ENCODE measurements at places on chromosomes 6 and 20. TPM values are rescaled to one million over a fixed set of nuclear protein-coding genes. Genes with fewer than 3 reads are reported as not detected.

DNA sequence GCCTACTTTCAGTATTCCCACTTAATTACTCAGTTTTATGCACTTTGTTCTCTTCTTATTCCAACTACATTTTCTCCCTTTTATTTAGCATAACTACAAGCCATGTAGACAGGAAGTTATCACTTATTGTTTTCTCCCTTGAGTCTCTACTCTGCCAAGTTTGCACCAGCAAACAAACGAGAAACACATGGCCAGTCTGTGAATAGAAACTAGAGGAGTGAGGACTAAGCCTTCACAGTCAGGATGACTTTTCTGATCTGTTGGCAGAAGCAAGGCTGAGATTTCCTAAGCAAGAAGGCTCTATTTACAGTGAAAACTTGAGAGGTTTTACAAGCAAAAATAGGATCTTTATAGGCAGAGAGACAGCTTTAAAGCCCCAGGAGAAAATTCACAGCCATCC, 69.8 kb upstream of the TINAG start:
- no peak for DNase-seq

- DNase-seq: no peak
Observed at GRCh38 chr6:107103082-107103481, 12.2 kb downstream of the BEND3 start.

Gene GNMT
- total RNA-seq: 0.30 TPM

- DNase-seq: no peak
Observed at GRCh38 chr6:77416839-77417238, 46.5 kb downstream of the HTR1B start.

DNA sequence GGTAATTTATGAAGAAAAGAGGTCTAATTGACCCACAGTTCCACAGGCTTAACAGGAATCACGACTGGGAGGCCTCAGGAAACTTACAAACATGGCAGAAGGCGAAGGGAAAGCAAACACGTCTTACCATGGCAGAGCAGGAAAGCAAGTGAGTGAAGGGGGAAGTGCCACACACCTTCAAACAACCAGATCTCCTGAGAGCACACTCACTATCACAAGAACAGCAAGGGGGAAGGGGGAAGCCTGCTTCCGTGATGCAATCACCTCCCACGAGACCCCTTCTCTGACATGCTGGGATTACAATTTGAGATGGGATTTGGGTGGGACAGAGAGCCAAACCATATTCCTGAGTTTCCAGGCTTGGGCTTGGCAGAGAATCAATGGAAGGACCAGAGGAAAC, 124.1 kb upstream of the RAB32 start:
- DNase-seq: no peak

GRCh38 chr6:116329156-116329555, 41.6 kb upstream of the DSE start:
- no peak for DNase-seq

GRCh38 chr20:44866703-44867335, 18.7 kb upstream of the YWHAB start:
- DNase-seq: no peak

GRCh38 chr6:13729891-13730290, 18.3 kb upstream of the RANBP9 start:
- peak; percentile 47 for DNase-seq

Gene NR2E1
- not detected for total RNA-seq

- peak; percentile 45 for DNase-seq
Observed at GRCh38 chr20:10758446-10758845, 84.6 kb upstream of the JAG1 start.

Gene CFB
- 24.6 TPM for total RNA-seq

Gene ABHD16A
- total RNA-seq: 32.1 TPM

Gene CCN6
- not detected for total RNA-seq

GRCh38 chr6:88810089-88810488, 153.3 kb downstream of the RNGTT start:
- no peak for DNase-seq

DNA sequence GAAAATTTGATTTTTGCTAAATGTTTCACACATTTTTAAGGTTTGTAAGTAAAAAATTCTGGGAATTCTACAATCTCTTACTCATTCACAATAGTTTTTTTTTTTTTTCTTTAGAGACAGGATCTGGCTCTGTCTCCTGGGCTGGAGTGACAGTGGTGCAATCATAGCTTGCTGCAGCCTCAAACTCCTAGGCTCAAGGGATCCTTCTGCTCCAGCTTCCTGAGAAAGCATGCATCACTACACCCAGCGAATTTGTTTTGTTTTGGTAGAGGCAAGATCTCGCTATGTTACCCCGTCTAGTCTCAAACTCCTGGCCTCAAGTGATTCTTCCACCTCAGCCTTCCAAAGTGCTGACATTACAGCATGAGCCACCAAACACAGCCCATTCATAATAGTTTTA, 232.8 kb downstream of the GJA1 start:
- no peak for DNase-seq

GRCh38 chr6:4124351-4124750, 11.0 kb downstream of the ECI2 start:
- no peak for DNase-seq

Gene SMLR1
- not detected for total RNA-seq

- DNase-seq: no peak
Observed at GRCh38 chr6:152651986-152652385, 14.8 kb upstream of the SYNE1 start.

GRCh38 chr6:12537389-12537788, 179.2 kb upstream of the PHACTR1 start:
- DNase-seq: no peak

GRCh38 chr20:5882166-5882565, 68.2 kb downstream of the TRMT6 start:
- DNase-seq: no peak

DNA sequence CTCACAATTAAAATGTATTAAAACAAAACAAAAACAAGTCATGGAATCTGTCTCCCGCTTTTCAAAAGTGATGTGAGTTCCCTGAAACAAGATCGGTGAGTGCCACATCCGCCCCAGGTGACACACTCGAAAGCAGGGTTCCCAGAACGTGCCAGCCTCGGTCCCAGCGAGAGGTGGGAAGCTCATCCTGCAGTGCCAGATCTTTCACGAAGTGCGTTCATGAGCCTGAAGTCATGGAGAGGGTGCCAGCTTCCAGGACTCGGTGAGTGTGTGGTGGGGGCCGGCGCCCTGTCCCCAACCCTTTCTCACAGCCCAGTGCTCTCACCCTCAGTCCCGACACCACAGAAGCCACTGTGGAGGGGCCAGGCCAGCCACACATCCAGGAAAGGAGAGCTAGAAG, 127.4 kb downstream of the WDR27 start:
- DNase-seq: no peak

GRCh38 chr6:3412779-3413500, 43.9 kb downstream of the SLC22A23 start:
- no peak for DNase-seq

- DNase-seq: peak; percentile 89
Observed at GRCh38 chr6:74735304-74735703, 470.5 kb downstream of the COL12A1 start.

- no peak for DNase-seq
Observed at GRCh38 chr20:16455324-16455723, 117.9 kb downstream of the KIF16B start.

DNA sequence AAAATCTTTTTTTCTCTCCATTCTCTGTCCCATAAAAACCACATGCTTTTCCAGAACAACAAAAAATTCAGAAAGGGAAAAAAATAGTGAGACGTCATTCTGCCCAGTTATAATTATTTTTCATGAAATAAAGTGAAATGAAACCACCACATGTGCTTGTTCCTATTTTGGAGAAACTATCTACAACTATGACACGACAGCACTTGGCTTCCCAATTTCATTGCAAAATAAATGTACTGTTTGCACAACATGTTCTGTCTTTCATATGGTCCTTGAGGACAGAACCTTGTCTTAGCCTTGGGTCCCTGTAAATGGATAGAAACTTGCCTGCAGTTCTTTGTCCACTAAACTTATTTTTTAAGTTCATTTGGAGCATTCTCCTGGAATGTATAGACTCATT, 5.6 kb upstream of the MAN1A1 start:
- no peak for DNase-seq
